ENCODE measurements at places on chromosomes 5 and 9. TPM values are rescaled to one million over a fixed set of nuclear protein-coding genes. Genes with fewer than 3 reads are reported as not detected.

- DNase-seq: no peak
Observed at GRCh38 chr9:98226516-98226915, 28.9 kb downstream of the TBC1D2 start.

GRCh38 chr5:154273028-154273617, 82.6 kb downstream of the GALNT10 start:
- no peak for DNase-seq

- DNase-seq: peak; percentile 80
Observed at GRCh38 chr5:93497096-93497495, 83.9 kb downstream of the NR2F1-AS1 start.

ITK gene
- not detected for total RNA-seq

PDCD1LG2 gene
- total RNA-seq: 20.4 TPM

DNAJA1 gene
- total RNA-seq: 203 TPM

Data from glomerular endothelial cell (primary cell).